ENCODE measurements at places on chromosomes 2 and 18.

GRCh38 chr2:184760931-184761330 lies 162.6 kb downstream of the ZNF804A start:
- no peak for DNase-seq

GRCh38 chr2:1652034-1652790 lies 92.1 kb downstream of the PXDN start:
- DNase-seq: no peak

DNA sequence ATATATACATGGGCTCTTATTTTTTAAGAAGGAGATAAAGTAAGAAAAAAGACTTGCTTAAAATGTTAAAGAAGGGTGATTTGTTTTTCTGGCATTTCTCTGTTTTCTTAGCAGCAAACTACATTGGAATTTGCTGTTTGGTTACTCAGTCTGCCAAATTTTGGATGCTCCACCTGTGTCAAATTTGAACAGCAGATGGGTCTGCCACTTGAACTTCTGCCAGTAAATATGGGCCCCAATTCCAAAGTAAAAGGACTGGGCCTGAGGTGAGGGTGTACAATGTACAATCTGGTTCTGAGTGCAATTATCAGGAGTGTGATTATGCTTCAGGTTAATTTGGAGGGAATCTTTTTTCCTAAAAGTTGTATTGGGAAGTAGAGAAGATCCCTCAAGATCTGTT lies 794.5 kb downstream of the DSC3 start:
- DNase-seq: no peak

DNA sequence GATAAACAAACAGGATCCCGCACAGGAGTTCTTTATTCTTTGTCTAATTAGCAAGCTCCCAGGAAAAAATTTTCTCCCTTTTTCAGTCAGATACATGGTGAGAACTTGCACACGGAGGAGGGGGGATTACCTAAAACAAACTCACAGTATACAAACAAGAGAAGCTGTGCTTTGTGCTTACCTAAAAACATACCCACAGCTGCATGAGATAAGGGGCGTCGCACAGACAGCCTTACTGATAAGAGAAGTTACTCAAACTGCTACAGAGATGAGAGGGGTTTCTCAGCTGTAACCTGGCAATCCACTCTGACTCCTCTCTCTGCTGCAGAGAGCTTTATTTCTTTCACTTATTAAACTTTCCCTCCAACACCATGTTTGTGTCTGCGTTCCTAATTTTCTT lies 32.9 kb upstream of the ST3GAL5 start:
- DNase-seq: no peak

- DNase-seq: no peak
These were observed 237.5 kb downstream of the PIK3C3 start for GRCh38 chr18:42192251-42193248.
